CD4-positive, alpha-beta T cell treated with Interleukin-4 for 4 hours (primary cell): ENCODE measurements at places on chromosomes 12 and 14.

- no peak for DNase-seq
Measured at GRCh38 chr12:58529114-58529665, 391.1 kb downstream of the LRIG3 start.

GRCh38 chr12:112374166-112374740, 8.0 kb downstream of the HECTD4 start:
- no peak for DNase-seq

DNA sequence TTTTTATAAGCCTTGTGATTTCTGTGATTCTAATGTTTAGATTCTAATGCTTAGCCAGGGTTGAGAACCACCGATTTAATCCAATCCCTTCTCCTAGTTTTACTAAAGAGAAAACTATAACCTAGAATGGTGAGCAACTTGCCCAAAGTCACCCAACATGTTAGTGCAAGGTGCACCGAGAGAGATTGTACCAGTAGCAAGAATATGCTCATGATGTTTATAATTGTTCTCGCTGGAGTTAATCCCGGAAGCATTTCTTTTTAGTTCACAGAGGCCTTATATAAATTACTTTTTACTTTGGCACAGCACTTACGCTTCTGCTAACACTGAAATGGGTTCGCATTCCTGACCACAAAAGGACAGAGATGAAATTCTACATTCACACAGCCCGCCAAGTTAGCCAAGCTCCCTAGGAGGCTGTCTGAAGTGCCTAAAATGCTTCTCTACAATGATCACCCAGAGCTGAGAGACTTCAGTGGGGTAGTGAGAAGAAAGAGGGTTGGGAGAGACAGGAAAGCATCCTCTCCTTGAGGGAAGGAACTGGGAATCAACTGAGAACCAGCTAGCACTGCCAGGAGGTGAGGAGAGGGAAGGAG, 579 bp upstream of the BLOC1S1 start:
- no peak for DNase-seq

DNA sequence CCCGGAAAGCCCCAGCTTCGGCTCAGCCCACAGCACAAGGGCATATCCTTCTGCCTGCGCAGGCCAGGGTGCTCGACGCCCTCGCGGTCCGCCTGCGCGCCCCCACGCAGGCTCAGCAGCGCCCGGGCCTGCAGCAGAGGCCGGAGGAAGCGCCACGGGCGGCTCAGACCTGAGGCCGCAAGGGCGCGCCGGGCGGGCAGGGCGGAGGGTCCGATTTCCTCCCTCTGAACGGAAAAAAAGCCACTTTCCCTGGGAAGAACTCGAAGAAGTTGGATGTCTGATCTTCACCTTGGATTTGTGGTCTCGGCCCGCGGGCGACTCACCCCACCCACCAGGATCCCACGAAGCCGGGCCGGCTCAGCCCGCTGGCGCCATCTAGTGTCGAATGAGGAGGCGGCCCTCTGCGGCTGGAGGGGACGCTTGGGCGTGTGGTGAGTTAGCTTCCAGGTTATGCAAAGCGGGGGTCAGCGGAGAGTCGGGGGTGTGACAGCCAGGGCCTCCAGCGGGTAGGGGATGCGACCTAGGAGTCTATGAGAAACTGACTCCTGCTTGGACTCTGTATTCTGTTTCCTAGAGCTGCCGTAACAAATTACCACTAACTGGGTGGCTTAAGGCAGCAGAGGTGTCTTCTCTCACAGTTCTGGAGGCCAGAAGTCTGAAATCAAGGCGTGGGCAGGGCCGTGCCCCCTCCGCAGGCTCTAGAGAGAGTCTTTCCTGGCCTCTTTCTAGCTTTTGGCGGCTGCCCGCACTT, 40.0 kb upstream of the SRSF5 start:
- DNase-seq = peak; percentile 80

DNA sequence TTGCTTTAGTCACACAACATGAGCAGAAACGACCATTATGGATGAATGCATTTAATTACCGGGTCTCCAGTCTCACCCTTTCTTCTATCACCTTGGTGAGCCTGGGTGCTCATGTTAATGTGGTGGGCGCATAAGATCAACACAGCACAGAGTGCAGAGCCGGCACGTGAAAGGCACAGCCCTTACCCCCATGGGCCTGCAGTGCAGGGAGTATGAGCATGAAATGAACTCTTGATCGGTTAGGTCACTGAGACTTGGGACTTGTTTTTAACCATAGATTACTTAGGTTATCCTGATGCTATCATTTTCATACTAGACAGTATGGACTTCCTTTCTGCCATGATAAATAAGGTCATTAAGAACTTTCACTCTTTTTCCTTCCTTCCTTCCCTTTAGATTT, 156.8 kb downstream of the CRADD start:
- DNase-seq = no peak

- DNase-seq = no peak
Measured at GRCh38 chr14:31657917-31658316, 96.7 kb downstream of the NUBPL start.

GRCh38 chr12:58346032-58346632, 404.8 kb downstream of the ATP23 start:
- peak; percentile 25 for DNase-seq

DNA sequence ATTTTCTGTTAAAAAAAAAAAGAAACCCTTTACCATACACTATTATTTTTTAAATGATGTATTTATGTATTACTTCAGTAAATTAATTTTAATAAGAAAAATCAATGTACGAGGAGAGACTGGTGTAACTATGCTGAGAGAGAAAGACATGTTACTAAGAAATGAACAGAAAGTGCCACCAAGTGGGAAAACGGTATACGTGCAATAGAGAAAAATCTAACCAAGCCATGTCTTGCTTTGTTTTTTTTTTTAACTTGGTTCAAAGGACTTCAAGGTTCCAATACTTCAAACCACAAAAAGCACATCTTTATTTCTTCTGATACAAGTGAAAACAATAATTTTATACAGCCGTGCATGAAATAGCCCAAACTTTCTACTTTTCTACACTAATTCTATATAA, 22.9 kb downstream of the NDUFA12 start:
- DNase-seq = no peak

GRCh38 chr12:104486943-104487819, 30.4 kb downstream of the CHST11 start:
- DNase-seq = no peak

DNA sequence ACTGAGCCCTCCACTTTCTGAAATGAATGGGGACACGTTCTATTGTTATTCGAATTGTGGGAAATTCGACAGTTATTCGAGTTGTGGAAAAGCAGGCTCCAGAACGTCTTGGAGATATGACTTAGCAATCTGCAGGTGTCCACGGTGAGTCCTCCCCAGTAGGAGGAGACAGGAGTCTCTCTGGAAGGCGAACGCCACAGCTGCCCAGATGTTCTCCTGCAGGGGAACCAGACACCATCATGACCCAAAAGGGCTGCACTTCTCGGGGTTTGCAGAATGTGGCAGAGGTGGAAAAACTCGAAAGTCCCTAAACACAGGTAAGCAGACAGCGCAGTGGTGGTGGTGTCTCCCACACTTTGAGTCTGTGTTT, 363.6 kb upstream of the SFSWAP start:
- no peak for DNase-seq

- DNase-seq = no peak
Measured at GRCh38 chr14:86532219-86532618, 1002.3 kb downstream of the FLRT2 start.

DNA sequence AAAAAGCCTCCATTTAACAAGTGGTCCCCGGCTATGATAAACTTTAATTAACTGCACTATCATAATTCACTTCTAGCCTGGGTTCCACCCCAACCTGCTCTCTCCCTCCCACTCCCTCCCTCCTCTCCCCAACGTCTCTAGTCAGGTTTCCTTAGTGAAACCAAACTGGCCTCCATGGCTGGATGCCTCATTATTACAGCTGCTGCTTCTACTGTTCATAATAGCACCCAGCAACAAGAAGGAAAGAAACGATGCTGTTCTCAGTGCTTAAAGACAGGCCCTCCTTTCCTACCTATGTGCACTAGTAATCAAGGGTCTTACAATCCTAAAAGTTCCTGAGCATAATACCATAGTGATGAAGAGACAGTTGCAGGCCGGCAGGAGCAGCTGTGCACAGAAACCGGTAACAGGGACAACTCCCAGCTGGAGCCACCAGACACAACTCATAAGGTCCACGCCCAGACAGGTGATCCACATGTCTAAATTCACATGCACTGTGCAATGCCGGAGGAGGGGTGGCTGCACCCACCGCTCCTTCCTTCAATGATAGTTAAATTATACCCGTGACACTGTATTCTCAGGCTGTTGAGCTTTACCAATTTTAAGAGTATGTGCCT, 6.2 kb downstream of the IRF2BPL start:
- no peak for DNase-seq

- no peak for DNase-seq
Measured at GRCh38 chr12:116058574-116058973, 218.9 kb downstream of the MED13L start.

DNA sequence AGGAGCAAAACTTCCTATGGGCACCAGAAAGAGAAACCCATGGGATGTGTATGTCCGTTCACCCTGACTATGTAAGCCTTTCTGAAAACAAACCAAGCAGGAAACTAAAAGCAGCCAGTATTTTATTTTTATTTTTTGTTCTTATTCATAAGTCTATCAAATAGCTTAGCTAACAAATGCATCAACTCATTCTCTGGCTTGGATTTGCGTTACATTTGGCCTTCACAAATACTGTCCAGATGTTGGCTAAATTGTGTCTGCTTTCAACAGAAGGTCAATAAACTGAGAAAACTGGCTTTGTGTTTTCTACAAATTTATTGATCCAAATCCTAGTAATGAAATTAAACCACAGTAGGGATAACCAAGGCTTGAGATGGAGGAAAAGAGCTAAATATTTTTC, 379.0 kb downstream of the NOVA1 start:
- DNase-seq = no peak

GRCh38 chr12:57461276-57461916, 1.8 kb downstream of the GLI1 start:
- no peak for DNase-seq

GRCh38 chr14:72254202-72254936, 322.1 kb downstream of the RGS6 start:
- no peak for DNase-seq

GRCh38 chr12:126337556-126338441, 1272.6 kb downstream of the AACS start:
- DNase-seq = no peak
